Kidney capillary endothelial cell (primary cell): ENCODE measurements at places on chromosomes 1 and 21.

GRCh38 chr1:64882574-64883255, 83.6 kb downstream of the JAK1 start:
- DNase-seq = no peak

DNA sequence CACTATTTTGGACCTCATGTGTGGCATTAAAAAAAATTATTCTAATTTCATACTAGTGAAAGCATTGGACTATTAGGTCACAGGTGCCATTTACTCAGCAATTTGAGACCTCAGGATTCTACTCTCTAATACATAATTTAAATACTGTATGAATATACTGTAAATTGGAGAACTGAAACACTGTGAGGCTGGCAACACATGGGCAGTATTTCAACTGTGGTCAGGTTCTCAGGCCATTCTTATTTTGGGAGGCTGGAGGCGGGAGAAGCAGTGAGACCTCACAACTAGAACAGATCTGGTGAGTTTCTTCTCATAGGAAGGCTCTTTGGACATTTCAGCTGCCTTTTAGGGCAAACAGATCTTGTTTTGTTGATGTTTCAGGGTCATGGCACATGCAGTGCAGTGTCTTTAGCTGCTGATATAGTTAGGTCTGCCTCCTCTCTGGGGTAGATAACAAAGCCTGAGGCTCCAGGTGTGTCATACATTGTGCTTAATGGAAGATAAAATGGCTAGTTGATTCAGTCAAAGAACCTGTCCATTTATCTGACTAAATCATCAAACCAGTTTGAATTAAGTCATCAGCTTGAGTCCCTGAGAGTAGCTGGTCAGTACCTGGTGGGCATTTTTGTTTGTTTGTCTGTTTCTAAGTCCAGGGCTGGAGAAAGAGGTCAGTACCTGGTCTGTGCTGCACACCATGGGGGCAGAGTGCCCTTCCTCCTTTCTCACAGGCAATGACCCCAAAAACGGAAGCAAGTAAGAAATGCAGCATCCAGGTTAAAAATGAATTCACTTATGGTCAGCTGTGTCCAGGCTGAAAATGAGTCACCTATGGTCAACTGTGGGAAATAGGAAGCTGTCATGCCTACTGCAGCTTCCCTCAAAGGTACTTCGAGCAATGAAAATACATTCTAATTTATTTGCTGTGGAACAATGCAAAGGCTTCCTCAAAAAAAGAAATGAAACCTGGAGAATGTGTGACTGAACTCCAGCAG, 216.2 kb downstream of the SDCCAG8 start:
- peak; percentile 60 for DNase-seq

DNA sequence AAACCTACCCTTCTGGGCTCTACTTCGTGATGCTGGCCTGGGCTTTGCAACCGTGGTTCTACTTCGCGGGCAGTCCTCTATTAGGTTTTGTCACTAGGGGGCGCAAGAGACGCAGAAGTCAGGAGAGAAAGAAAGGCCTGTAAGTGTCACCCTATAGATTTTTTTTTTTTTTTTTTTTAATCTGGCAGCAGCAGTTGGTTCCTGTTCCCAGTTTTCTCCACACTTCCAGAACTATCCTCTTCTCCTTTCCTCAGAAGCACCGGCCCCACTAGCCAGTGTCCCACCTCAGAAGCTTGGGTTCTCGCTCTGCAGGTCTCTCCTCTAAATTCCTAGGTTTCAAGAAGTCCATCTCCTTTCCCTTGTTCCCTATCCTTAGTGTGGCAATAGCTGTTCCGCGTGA, 9.1 kb upstream of the LCE2D start:
- DNase-seq = peak; percentile 53

DNA sequence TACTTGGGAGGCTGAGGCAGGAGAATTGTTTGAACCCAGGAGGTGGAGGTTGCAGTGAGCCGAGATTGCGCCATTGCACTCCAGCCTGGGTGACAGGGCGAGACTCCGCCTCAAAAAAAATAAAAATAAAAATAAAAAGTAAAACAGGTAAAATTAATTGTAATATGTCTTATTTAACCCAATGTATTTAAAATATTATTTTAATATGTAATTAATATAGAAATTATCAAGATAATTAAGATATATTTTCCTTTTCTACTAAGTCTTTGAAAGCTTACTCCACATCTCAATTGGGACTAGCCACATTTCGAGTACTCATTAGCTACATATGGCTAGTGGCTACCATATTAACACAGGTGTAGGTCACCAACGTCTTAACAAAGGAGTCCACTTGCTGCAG, 61.6 kb upstream of the IPO9 start:
- DNase-seq = no peak

DNA sequence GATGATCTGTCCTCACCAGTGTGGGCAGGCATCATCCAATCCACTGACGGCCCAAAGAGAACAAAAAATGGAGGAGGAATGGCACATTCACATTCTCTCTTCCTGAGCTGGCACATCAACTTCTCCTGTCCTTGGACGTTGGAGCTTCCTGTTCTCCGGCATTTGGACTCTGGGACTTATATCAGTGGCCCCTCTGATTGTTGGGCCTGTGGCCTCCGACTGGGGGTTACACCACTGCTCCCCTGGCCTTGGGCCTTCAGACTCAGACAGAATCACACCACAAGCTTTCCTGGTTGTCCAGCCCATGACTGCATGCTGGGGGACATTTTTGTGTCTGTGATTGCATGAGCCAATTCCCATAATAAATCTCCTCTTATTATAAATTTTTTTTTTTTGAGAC, 20.1 kb downstream of the IFNLR1 start:
- no peak for DNase-seq

DNA sequence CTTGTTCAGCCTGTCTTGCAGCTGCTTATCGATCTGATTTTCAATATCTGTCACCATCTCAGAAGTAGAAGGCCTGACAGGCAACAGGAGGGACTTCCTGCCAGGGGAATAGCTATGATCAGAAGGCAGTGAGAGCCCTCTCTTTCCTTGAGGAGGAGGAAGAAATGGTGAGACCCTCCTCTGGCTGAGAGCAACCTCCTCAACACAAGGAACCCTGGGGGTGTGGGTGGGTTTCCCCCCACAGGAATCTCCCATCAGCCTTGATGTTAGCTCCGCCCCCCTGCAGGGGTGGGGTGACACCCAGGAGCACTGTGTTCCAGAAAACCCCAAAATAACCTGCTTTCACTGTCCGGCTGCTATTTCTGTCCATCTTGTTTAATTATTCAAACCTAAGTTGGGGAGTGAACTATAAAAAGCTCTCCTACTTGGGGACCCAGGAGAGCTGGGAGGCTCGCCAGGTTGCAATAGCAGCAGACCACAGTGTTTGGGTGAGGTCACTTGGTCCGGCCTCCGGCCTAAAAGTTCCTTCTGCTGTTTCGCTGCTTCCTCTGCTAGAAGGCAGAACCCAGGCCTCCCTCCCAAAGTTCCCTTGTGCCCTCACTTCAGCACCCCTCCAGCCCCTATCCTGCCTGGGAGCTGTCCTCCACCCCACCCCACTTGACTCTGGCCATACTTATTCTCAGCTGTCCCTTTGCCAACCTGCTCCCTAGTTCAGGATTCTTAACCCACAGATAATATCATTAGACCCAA, 7.8 kb upstream of the MEF2D start:
- DNase-seq = no peak

DNA sequence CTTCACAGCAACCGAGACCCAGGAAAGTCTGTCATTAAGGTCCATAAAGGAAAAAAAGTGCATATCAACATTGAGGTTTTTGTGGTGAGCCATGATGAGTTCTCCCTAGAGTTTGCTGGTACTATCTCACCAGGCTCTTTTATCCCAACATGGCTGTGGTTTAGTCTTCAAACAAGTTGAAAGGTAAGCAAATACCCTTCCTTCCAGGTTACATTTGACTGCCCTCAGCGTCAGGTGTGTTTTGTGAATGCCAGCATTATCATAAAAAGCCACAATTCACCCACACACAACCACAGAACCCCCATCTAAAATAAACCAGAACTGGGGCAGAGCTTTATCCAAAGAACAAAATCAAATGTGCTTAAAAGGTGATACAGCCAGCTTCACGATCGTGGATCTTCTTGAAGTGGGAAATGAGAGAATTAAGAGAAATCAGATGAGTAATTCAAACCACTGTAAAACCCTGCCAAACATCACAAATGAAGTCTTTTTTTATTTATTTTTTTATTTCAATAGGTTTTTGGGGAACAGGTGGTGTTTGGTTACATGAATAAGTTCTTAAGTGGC, 64.7 kb downstream of the SETD4 start:
- no peak for DNase-seq

- DNase-seq = no peak
These were observed 33.0 kb downstream of the DSCAM start for GRCh38 chr21:40813918-40814317.

DNA sequence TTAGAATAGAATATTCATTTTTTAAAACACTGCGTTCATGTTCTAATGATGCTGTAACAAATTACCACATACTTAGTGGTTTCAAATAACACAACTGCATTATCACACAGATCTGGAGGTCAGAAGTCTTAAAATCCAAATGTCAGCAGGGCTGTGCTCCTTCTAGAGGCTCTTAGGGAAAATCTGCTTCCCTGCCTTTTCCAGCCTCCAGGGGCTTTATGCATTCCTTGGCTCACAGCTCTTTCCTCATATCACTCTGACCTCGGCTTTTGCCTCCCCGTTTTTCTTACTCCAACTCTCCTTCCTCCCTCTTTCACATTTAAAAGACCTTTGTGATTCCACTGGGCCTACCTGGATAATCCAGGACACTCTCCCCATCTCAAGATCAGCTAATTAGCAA, 18.6 kb upstream of the FMN2 start:
- no peak for DNase-seq

DNA sequence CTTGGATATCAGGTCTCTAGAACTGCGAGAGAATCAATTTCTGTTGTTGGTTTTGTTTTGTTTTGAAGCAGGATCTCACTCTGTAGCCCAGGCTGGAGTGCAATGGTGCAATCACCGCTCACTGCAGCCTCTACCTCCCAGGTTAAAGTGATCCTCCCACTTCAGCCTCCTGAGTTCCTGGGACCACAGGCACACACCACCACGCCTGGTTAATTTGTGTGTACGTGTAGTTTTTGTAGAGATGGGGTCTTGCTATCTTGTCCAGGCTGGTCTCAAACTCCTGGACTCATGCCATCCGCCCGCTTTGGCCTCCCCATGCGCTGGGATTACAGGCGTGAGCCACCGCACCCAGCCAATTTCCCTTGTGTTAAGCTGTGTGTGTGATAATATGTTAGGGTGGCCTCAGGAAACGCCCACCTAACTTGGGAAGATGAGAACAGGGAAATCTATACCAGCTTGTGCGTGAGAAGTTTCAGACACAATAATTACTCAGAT, 109.6 kb downstream of the SIK1 start:
- DNase-seq = no peak

DNA sequence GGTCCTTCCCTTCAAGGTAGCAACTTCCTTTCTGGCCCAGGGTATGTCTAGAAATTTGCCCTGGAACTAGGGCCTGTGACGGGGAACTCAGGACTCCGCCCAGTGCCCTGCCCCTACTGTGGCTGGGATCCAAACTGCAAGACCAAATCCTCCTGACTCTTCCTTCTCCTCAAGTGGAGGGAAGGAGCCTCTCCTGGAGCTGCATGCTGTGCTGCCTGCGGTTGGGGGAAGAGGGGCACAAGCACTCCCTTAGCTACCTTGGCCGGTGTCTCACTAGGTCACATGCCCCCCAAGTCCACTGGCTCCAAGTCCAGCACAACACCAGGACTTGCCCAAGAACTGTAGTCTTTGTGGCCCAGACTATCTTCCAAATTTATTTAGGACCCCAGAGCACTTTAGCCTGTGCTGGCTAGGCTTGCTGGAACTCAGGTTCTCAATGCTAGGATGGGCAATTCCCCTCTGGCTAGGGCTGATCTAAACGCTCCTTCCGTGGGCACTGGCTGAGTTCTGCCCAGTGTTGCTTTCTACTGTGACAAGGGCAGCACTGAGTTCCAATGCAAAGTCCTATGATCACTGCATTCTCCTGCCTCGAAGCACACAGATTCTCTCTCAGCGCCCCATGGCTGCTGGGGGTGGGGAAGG, 12.2 kb downstream of the ADSS2 start:
- DNase-seq = no peak

DNA sequence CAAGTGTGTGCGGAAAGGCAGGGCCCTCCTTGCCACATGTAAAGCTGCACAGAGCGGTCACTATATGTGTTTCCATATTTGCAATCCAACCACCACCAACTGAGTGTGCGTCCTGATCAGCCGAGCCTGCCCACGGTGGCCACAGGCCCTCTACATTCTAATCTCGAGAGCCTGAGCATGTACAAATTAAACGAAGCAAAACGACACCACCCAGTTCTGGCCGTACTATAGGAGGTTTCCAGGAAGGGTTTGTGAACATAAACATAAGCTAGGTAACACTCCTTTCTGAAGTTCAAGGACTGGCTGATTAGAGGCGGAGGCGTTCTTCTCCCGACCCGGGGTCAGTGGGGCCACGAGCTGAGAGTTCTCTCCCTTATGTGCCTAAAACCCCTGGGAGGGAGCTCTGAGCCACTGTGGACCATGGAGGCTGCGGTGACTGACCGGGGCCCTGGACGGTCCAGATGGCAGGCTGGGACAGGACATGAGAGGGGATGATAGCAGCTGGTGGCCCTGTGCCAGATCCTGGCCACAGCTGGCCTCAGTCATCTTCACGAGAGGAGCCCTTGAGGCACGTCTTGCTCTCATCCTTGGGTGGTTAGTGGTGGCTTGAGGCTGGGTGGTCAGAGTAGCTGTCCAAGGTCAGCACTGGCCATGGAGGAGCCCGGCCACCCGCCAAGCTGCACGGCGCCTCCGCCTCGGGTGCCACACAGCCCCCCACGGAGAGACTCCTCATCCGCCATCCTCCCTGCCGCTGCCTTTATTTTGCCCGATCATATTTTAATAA, 39.1 kb upstream of the TRAPPC10 start:
- DNase-seq = no peak

DNA sequence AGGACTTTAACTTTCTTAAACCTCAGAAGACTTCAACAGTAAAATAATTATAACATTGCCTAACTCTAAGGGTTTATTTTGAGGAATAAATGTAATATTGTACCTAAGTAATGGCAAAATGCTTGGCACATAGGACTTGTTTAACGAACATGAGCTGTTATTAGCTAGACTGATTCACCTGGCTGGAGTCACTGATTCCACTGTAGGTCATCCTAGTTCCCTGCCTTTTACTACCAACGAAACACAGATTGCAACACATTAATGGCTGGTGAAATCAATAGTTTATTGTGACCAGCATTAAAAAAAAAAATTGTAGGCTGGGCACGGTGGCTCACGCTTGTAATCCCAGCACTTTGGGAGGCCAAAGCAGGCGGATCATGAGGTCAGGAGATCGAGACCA, 45.5 kb upstream of the ATP5PO start:
- no peak for DNase-seq

DNA sequence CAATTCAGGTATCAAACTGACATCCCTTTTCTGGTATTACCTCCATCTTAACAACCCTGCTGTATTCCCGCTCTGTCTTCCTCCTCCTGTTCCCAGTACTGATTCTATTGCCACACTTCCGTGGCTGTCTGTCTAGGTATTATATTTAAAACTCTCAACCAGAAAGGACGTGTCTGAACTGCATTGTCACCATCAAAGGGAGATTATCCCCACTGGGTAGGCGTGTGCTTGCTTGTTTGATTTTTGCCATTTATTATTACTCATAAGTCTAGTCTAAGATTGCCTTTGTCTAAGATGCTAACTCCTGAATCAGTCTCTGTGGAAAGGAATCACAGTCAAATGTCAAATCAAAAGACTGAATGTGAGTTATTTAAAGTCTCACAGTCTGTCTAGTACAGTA, 650.1 kb downstream of the KCNT2 start:
- no peak for DNase-seq
